Hematopoietic multipotent progenitor cell treated with erythropoietin and hydrocortisone succinate and interleukin-3 and kit ligand, for 8 days (in vitro differentiated cells): ENCODE measurements at places on chromosomes 4 and X.

DNA sequence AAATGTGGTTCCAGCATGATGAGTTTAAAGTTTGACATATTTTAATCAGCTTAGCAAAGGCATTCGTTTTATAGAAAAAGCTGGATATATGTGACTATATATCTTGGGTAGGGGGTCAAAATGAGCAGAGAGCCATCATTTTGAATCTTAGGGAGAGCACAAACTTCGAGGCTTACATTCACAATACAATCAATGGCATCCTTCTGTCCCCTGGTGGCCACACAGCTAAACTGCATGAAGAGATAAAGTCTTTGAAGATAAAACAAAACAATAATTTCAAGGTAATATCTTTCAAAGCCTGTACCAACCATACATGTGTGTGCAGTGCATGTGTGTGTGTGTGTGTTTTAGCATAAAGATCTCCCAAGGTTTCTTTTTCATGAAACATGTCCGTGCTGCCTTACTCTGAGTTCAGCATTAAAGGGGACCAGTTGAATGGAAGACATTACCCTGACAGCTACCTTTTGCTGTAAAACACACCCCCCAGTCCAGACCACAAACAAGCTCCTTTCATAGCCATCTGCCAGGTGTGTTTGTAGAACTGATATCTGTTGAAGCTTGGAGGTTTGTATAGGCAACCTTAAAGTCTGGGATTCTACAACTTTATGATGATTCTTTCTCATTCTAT is 22.0 kb downstream of the DYNLT3 start:
- peak; percentile 58 for DNase-seq

GRCh38 chr4:38860788-38861424 is 4.3 kb upstream of the TLR6 start:
- DNase-seq = peak; percentile 69

GRCh38 chrX:68180579-68180978 is 252.7 kb downstream of the OPHN1 start:
- peak; percentile 68 for DNase-seq

GRCh38 chr4:25386926-25387325 is 9.9 kb downstream of the ANAPC4 start:
- no peak for DNase-seq
